Cardiac muscle cell (in vitro differentiated cells and primary cell): ENCODE measurements at places on chromosomes 2 and 18.

- DNase-seq, result no peak
Observed at GRCh38 chr18:13281406-13281805, 62.8 kb downstream of the LDLRAD4 start.

- DNase-seq, result no peak
Observed at GRCh38 chr2:219688560-219689445, 61.4 kb downstream of the SLC4A3 start.

GRCh38 chr18:74921057-74921820, 287.7 kb downstream of the PTGR3 start:
- no peak for DNase-seq

GRCh38 chr2:176668912-176669311, 399.7 kb downstream of the MTX2 start:
- no peak for DNase-seq

DNA sequence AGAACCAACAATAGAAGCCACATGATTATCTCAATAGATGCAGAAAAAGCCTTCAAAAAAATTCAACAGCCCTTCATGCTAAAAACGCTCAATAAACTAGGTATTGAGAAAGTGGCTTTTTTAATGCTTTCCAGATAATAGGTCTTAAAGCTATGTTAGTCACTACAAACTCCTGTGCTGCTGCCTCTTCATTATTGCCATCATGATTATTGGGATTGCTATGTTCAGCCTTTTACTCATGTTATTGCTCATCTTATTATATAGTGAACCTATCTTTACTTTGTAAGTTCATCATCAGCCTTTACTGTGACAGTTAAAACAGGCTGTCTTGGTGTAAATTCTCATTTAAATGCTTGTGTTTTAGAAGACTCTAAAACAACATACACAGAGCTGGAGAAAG, 1557.2 kb upstream of the ZEB2 start:
- no peak for DNase-seq
